ENCODE measurements at places on chromosomes 5 and 9.

- DNase-seq: no peak
Observed at GRCh38 chr5:114317751-114318150, 44.1 kb upstream of the KCNN2 start.

- no peak for DNase-seq
Observed at GRCh38 chr9:79610019-79610631, 38.4 kb downstream of the TLE4 start.

DNA sequence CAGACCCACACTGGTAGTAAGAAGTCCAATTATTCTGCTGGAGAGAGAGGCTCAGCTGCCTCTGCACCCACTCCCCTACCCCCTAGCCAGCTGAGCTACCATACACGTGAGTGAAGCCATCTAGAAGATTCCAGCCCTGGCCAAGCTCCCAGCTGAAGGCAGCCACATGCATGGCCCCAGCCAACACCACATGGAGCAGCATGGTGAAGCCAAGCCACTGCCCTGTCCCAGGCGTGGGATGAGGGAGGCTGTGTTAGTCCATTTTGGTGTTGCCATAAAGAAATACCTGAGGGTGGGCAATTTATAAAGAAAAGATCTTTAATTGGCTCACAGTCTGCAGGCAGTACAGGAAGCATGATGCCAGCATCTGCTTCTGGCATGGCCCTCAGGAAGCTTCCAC lies 20.0 kb upstream of the VDAC1 start:
- DNase-seq: no peak

DNA sequence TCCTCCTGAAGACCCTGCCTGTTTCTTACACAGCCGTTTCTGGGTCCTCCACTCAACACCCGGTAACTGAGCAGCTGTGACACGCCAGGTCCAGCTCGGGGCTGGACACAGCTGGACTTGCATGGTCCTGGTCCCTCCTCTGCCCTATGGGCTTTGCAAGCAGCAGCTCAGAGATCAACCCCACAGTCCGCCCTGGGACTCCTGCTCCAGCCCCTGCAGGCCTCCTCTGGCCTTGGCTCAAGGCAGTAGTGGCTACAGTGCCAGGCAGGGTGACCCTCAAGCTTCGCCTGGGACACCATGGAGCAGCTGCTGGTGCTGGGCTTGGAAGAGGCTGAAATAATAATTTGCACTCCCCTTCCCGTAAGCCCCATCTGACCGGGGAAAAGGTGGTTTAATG lies 66.1 kb upstream of the OLFM1 start:
- no peak for DNase-seq

GRCh38 chr5:158485604-158486081 lies 614.1 kb downstream of the EBF1 start:
- DNase-seq: no peak

DNA sequence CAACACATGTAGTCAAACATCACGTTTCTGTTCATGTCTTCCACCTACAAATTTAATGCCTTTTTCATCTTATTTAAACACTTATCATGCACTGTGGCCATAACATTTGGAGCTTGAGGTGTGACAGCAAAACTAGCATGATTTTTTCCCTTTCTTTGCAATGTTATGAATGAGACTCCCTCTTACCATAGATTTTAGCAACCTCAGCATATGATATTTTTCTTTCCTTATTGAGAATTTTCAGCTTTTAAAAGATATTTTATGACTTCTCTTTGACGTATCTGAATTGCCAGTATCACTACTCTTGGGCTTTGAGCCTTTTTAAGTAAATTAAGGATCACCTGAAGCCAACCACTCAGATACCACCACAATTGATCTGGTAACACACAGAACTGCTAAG lies 32.7 kb upstream of the ISOC1 start:
- no peak for DNase-seq

DNA sequence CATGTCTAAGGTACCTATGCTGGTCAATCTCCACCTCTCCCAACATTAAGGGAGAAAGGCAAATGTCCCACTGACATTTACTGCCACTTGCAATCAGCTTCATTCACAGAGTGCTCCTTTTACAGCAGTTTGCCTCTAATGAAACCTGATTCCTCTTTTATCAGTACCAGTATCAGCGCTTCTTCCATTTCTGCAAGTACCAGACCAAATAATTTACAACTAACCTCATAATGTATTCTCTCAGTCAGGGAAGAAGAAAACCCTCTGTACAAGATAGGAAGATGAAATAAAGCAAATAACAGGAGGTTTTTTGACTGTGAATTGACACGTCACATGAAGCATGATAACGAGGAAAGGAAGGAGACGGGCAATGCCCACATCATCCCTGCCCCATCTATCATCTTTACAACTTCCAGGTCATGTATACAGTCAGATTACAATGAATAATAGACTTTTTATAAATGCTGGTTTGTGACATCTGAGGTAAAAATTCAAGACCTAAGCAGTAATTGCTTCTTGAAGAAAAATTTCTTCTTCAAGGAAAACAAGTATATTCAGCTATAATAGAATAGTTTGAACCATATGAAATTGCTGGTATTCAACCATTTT lies 21.9 kb downstream of the ABITRAM start:
- DNase-seq: no peak

DNA sequence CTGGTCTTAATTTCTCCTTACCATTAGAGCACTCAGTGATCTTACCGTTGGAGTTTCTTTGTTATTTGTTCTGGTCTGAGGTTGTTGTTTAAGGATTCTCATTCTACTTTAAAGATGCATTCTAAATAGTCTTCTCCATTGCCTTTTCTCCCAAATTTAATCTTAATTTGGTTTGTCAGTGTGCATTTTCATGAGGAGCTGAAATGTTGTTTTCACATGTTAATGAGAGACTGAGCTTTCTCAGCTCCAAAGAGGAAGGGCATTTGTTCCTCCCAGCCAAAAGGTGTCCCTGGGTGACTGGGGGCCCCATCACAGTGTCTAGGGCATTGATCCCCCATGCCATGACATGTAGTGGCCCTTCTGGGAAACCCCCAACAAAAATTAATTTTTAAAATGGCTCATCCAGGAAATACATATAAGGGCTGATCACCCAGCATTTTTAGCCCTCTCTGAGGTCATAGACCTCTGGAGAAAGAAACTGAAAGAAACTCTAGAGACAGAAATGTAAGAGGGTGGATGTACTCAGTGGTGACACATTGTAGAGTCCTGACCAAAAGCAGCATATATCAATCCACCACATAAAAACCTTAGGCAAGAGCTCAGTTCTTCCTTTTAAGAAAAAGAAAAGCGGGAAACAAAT lies 240.4 kb upstream of the RAI14 start:
- DNase-seq: no peak

DNA sequence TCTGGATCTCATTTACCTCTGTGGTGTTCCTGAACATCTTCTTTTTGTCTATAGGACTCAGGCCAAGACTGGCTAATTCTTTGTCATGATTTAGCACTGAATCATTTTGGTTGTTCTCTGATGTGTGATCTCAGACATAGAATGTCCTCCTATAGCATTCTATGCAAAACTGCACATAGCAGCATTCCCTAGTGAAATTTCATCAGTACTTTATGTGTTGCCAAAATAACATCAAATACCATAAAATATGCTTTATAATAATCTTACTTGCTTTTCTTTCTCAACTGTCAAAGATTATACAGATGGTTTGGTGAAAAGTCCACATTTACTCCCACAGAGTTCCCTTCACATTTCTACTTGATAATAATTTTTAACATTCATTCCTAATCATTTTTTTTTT lies 115.7 kb upstream of the MPDZ start:
- DNase-seq: no peak

GRCh38 chr5:178322736-178323540 lies 90.3 kb upstream of the PHYKPL start:
- DNase-seq: no peak

DNA sequence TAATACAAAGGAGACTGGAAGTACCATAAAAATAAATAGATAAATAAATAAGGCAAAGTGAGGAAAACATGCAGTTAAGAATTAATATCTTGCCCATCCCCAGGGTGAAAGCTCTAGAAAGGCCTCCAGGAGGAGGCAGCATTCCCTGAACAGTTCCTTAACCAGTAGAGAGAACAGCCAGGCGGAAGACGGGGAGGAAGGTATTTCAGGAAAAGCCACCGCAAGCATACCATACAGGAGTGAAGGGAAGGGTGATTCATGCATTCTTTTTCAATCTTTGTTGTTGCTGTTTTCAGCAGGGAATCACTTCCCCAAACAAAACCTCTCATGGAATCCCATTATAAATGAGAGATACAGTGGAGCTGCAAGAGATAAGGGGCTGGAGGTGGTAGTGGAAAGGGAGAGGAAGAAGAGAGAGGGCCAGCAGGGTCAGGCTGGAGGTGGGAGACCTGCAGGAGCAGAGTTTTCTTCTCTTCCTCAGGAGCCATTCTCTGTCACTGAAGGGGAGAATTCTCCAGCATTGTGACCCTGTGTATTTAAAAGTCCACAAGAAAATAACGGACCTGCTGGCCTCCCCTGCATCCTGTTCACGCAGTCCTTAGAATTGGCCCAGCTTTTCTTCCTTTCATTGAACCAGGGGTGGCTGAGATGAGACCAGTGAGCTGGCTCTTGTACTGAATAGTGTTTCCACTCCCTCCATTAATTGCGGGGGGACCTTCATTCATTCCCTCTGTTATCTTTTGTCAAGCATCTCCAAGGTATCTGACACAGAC lies 255.9 kb downstream of the FAM114A2 start:
- DNase-seq: no peak

DNA sequence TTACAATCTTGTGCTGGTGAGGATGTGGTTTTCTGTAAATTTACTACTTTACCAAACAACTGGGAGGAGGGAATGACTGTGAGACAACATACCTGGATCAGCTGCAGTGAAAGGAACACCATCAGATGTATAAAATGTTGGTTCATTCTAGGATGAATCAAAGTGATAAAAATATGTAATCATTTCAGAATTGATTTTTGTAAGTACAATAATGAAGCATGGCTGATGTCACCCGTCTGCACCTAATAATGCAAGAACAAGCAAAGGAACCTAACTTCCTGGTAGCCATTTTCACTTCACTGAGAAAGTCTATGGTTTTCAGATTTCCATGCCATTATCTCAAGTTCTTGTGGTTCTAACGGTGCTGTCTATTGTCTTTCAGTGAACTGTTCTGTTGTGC lies 18.7 kb upstream of the C5orf34 start:
- DNase-seq: no peak

DNA sequence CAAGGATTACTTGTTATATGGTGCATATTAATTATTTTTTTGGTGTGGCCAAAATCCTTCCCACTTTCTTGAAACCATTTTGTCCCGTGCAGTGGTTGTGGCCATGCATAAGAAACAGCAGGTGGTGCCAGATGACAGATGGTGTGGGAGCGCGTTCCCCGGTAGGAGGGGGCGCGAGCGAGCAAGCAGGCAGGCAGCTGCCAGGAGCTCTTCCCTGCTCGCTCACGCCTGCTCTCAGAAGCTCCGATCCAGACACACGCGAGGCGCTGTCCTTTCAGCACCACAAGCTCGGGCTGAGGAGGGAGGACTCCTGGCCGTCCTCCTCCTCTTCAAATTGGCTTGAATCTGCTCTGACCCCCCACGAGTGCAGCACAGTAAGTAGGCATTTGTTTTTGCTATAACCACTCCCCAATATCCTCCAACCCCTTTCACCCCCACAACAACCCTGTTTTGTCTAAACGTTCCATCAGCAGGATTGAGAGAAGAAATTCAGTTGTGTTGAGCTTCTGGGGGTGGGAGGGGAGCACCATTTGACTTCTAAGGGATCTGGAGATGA lies at the start of gene NSG2:
Gene NSG2 (plus strand): TSS at position 237 of the 556 bp plus-strand sequence. CDS start 1,050 bp downstream, outside the sequence.
- no peak for DNase-seq

- no peak for DNase-seq
Observed at GRCh38 chr5:69468631-69469030, 24.0 kb upstream of the OCLN start.

- DNase-seq: no peak
Observed at GRCh38 chr5:140633021-140633471, at the start of gene CD14. CD14 (minus strand) TSS chr5:140633175; CDS start chr5:140633071, 104 bp downstream.

DNA sequence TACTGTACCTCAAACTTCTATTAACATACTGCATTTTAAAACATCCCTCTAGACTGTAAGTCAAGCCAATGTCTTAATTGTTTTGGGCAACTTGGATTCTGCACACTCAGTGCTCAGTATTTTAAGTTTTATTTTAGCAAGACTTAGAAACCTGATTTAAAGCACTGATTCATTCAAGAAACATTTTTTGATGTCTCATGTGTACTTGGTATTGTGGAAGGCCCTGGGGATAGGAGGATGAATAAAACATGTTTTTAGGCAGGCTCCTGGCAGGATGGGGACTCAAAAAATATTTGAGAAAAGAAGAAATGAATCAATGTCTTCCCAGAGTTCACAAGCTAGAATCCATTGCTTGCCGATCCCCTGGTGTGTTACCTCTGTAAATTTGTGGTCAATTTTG lies 334.0 kb upstream of the PUM3 start:
- DNase-seq: no peak

DNA sequence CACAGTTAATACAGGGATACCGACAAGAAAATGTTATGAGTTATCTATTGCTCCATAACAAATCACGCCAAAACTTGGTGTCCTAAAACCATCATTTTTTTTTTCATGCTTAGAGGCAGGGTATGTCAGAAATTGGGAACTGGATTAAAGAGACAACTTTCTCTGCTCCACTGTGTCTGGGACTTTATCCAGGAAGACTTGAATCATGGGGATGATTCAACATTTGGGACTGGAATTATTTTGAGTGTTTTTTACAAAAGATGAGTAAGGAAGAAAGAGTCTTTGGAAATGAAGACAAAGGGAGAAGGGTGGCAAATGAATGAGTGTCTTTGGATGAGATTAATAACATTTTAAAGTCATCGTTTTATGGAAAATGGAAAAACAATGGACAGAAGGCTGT lies 1883.7 kb upstream of the C9orf72 start:
- no peak for DNase-seq

DNA sequence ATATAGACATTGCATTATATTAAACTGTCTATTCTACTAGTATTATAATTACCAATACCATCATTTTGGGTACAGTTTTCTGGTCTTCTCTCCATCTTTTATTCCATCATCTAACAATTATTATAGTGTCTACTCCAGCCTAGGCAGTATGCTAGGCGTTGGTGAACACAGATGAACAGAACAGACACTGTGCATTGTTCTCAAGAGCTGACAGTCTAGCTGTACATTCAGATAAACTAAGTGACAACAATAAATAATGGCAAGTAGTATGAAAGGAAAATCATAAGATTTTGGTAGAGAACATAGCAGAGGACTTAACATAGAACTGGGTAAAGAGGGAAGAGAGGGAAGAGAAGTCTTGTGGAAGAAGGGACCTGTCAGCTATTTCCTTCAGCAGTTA lies 12.5 kb upstream of the SGCD start:
- DNase-seq: no peak

Data from activated CD8-positive, alpha-beta memory T cell treated with anti-CD3 and anti-CD28 coated beads for 24 hours (primary cell).